ENCODE measurements at places on chromosomes 13 and 19.

DNA sequence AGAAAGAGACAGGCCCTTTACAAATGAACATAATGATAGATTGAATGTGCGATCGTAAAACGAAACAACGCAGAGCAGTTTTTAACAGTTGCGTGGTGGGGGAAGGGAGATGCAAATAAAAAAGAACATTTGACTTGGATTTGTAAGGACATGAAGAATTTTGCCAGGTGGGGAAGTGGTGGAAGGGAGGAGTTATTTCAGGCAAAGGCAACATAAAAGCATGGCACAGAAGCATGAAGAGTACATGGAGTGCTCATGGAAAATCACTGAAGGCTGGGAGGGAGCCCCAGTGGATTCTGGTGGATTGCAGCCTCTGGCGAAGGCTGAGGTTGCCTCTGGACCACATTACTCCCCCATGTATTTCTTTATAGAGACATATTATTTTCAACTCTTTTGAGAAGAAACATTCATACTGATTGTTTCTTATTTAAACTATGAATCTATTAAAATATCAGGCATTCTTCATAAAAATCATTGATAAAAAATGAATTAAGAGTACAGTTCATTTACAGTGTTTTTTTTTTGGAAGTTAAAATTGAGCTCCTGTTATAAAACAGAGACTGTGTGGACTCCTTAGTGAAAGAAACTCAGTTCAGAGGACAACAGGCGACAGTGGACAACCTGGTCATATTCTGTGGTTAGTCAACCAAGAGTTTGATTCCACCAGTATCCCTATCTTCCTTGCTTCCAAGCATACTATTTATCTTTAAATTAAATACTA lies 57.5 kb downstream of the STARD13 start:
- DNase-seq = no peak

- no peak for DNase-seq
These were observed 64.3 kb downstream of the TM9SF2 start for GRCh38 chr13:99565478-99566124.

GRCh38 chr13:38223089-38223488 lies 126.6 kb upstream of the UFM1 start:
- DNase-seq = no peak

DNA sequence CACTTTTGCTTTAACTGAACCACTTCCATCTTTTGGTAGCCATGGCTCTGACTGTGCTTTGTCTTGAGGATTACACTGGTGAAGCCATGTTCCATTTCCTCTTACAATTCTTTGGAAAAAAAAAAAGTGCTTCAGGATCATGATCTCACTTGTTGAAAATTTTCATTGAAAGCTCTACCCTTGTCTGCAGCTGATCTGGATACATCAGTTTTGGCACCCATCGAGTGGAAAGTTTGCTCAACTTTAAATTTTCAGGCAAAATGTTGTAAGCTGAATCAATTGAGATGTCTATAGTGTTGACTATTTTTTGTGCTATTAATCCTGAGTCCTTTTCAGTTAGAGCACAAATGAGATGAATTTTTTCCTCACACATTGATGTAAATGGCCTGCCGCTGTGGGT lies 48.3 kb upstream of the RFXAP start:
- DNase-seq = no peak

DNA sequence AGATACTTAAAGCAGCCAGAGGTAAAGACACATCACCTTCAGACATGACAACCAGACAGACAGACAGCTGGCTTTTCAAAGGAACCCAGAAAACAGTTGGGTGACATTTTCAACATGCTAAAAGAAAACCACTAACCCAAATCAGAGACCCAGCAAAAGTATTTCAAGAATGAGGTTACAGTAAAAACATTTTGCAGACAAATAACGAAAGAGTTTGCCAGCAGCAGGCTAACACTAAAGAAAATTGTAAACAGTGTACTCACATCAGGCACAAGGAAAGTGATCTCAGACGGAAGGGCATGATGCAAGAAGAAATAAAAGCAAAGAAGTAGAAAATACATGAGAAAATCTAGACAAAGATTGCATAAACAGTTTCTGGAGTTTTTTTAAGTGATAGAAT lies 46.4 kb downstream of the AP1M1 start:
- DNase-seq = no peak

GRCh38 chr13:24313439-24313838 lies 4.1 kb downstream of the C1QTNF9 start:
- DNase-seq = no peak

GRCh38 chr13:25977216-25977615 lies 74.6 kb downstream of the SHISA2 start:
- no peak for DNase-seq

DNA sequence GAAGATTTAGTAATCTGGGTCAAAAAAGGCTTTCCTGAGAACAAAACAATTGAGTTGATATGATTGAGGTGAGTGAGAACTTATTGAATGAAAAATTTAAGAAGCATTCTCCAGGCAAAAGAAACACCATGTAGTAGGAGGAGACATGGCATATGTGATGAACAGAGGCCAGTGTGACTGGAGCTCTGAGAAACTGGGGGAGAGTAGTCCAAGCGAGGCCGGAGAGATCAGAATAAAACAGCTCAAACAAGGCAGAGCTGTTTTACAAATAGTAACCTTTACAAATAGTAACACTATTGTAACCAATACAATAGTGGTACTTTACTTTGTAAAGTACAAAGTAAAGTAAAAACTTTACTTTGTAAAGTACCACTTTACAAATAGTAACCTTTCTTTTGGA lies 1159.1 kb downstream of the PCDH9 start:
- no peak for DNase-seq

- DNase-seq = no peak
These were observed 62.8 kb downstream of the PEPD start for GRCh38 chr19:33458807-33459206.

DNA sequence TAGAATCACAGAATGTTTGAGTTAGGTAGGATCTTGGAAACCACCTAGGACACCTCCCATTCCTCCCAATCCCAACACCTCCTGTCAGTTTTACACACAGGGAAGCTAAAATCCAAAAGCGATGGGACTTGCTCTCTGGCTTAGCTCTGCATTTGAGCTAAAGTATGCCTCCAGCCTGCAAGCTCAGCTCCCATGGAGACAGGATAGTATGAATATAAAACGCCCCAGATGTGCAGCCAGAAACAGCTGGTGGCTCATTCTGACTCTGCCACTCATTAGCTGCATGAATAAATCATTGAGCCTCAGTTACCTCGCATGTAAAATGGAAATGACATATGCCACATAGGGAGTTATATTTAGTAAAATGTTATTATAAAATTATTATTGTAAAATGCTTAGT lies 336.0 kb downstream of the SUCLA2 start:
- DNase-seq = no peak

- DNase-seq = peak; percentile 54
These were observed 9.7 kb upstream of the GIPC1 start for GRCh38 chr19:14505488-14506239.

DNA sequence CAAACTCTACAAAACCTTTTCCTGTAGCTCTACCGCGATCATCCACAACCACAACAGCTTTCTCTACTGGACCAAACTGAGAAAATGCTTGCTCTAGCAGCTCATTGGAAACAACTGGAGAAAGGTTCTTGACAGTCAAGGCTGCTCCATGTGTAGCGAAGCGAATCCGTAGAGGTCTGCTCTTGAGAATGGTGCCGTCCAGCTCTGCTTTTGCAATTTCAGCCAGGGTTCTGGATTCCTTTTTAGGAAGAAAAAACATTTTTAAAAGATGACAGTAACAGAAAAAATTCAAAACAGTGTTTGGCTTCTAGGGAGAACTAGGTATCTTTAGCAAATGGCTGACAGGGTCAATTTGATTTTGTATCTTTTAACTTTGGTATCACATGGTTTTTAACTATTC lies 10.4 kb downstream of the PSPC1 start:
- no peak for DNase-seq

DNA sequence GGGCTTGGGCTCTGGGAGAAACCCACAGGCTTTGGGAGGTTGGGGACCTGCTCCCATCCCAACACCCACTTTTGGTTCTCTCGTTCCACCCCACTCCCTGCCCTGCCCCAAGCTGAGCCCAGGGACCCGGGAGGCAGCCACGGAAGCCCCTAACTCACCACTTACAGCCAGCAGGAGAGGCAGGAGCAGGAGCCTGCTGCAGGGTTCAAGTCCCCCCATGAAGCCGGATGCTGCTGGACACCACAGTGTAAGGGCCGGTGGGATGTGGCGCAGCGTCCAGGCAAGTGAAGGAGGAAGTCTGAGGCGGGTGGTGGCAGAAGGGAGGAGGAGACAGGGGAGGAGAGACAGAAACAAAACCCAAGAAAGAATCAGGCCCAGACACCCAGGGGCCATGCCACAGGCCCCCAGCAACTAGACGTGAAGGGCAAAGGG lies at the start of gene TYROBP:
Gene TYROBP (minus strand): TSS at position 286 of the 432 bp plus-strand sequence. CDS start 67 bp downstream, at position 219.
- no peak for DNase-seq

- no peak for DNase-seq
These were observed 137.8 kb upstream of the GJB6 start for GRCh38 chr13:20369886-20370361.

DNA sequence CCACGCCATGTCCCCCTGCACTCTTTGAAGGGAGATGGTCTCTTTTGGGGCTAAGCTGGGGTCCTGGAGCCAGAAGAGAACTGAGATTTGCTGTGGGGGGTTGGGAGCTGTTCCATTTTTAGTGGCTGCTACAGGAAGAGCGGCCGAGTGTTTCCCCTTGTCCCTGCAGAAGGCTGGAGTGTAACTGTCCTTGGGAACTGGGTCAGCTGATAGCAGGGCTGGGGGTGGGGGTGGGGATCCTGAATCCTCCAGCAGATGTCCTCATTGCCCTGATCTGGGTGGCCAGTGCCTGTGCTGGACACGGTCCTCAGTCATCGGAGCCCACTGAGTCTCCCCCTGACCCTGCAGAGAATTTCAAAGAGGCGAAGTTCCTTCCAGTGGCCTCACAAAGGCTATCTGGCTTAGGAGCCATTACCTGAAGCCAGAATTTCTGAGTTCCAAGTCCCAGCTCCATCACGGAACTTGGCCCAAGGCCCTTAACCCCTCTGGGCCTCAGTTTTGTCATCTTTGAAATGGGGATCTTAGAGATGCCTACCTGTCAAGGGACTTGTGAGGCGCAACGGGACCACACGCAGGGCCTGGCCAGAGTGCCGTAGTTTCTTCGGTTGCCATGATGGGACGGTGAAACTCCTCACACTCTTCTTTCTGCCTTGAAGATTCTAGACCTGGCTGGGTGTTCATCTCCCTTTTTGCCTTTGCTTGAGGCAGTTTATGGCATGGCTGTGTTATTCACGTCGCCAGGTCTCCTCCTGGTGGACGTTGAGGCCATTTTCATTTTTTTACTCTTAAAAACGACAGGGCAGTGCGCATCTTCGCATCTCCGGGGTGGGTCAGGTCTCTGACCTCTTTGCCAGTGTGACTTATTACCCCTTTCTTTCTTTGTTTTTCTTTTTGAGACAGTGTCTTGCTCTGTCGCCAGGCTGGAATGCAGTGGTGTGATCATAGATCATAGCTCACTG lies 51.9 kb downstream of the DNM2 start:
- DNase-seq = no peak

GRCh38 chr13:23673354-23673753 lies 103.1 kb downstream of the TNFRSF19 start:
- no peak for DNase-seq

- no peak for DNase-seq
These were observed 2.2 kb downstream of the GNA11 start for GRCh38 chr19:3096267-3096901.

- DNase-seq = no peak
These were observed 807.5 kb upstream of the ATXN8OS start for GRCh38 chr13:69300131-69300530.

DNA sequence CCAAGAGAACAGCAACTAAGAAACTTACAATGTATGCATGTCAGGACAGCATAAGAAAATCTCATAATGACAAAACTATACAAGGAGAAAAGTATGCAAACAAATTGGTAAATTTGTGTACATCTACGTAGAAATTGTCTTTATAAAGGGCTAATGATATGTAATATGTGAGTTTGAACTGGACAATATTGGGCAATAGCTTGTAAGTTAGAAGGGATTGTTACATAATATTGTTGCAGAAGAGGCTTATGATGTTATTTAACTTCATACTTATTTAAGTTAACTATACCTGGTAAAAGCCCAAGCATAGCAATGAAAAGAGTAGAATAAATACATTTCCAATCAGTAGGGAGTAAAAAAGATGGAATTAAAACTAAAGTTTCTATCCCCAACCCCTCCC lies 134.0 kb downstream of the MAB21L1 start:
- no peak for DNase-seq

DNA sequence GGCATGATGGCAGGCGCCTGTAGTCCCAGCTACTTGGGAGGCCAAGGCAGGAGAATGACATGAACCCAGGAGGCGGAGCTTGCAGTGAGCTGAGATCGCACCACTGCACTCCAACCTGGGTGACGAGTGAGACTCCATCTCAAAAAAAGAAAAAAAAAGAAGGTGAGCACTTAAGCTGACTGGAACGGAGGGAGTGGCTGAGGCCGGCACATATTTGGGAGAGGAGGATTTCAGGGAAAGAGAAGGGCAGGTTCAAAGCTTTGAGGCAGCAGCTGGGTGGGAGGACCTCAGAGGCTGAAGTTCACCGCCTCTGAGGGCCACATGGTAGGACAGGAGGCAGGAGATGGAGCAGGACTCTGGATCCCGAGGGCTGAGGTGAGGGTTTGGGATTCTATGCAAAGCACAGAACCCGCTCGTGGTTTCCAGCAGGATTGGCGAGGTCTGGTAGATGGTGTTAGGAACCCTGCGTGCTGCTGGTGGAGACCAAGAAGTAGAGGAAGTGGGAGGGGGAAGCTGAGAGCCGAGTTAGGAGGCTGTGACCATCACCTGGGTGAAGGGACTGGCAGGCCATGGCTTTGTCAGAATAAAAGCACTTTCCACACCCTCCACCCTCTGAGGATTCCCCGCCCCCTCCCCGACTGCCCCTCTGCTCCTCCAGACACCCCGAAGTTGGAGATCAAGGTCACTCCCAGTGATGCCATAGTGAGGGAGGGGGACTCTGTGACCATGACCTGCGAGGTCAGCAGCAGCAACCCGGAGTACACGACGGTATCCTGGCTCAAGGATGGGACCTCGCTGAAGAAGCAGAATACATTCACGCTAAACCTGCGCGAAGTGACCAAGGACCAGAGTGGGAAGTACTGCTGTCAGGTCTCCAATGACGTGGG lies 8.4 kb downstream of the CD22 start:
- DNase-seq = no peak

DNA sequence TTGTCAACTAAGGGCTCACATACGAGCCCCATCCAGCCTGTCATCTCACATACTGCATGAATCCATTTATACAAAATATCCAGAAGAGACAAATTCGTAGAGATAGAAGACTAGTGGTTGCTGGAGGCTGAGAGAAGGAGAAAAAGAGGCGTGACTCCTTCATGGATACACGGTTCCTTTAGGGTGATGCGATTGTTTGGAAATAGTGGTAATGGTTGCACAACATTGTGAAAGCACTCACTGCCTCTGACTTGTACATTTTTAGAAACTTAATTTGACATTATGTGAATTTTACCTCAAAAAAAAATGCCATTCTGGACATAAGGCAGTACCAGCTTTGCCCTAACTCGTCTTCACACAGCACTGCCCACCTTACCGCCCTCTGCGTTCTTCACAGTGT lies 27.3 kb downstream of the IGFL1 start:
- no peak for DNase-seq

- no peak for DNase-seq
These were observed at the start of gene ZNF98 for GRCh38 chr19:22422211-22422610. TSS of gene ZNF98 (minus strand) at chr19:22422346. CDS start at chr19:22422224, 122 bp downstream.

- DNase-seq = no peak
These were observed 47.5 kb upstream of the ZNF43 start for GRCh38 chr19:21883516-21883915.

Data from stimulated activated naive CD4-positive, alpha-beta T cell treated with Interleukin-2 at 50 U/mL for 16 hours (primary cell).